ENCODE measurements at places on chromosomes 4 and X.

DNA sequence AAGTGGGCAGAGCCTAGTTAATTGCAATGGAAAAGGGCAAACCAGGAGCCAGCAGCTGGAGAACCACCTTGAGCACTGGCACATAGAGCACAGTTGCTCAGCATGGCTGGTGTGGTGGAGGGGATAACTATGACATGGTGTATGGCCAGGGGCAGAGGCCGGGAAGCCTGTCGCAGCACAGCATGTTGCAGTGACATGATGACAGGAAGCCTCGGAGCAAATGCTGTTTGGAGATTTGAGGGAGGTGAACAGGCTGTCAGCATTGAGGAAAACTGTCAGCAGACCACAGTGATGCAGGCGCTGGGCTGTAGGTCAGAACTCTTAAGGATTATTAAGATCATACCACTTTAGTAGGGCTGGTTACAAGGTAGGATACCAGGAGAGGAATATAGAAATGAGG, 228.7 kb downstream of the CBR4 start:
- no peak for DNase-seq

DNA sequence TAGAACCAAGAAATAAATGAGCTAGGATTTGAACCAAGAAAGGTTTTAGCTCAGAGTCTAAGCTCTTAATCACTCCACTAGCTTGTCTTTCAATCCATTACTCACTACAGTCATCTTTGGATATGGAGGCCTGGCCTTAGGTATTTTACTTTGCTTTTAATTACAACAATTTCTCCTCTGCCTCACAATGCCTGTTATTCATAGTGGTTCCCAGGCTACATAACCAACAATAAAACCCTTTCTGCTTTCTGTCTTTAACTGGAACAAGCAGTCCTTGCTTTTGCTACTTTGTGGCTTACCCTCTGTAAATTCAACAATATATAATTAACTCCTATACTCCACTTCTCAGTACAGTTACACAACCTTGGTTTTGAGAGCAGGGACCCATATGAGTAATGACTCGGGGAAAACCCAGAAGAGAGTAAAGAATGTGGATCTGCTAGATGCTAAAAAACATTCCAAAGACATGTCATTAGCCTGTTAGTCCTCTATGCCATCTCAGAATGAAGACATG, 94.7 kb upstream of the NAP1L5 start:
- no peak for DNase-seq

- no peak for DNase-seq
These were observed 1105.9 kb upstream of the TENM3 start for GRCh38 chr4:181137351-181137750.

DNA sequence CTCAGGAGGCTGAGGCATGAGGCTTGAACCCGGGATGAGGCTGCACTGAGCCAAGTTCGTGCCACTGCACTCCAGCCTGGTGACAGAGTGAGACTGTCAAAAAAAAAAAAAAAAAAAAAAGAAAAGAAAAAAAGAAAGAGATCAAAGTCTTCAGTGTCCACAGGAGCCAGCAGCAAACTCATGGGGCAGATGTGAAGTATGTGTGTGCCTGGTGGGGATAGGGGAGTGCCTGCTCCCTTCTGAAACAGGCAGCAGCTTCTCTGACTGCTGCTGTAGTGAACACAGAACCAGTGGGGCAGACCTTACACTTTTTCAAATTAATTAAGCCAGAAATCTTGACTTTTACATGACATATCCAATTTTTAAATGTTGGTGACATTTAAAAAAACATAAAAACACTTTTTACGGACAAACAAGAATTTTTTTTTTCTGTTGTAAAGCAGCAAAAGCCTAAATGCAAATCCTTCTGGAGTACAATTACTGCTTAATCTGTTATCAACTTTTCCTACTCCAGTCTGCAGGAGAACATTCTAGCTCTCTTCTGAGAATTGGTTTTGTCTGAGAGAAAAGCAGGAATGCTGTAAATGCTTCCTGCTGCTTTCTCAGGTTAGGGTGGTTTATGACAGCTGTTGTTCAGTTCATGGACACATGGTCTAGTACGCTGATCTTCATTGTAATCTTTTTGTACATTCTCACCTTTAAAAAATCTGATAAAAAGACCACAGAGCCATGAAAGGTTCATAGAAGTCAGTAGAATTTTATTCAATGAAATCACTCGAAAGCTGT, 311.1 kb downstream of the CAMK2D start:
- no peak for DNase-seq

- DNase-seq: no peak
These were observed at the start of gene SLC6A14 for GRCh38 chrX:116436358-116436816. SLC6A14 (plus strand) TSS chrX:116436606; CDS start chrX:116436710, 104 bp downstream.

- DNase-seq: no peak
These were observed 214.5 kb upstream of the TACR3 start for GRCh38 chr4:103934178-103934789.

DNA sequence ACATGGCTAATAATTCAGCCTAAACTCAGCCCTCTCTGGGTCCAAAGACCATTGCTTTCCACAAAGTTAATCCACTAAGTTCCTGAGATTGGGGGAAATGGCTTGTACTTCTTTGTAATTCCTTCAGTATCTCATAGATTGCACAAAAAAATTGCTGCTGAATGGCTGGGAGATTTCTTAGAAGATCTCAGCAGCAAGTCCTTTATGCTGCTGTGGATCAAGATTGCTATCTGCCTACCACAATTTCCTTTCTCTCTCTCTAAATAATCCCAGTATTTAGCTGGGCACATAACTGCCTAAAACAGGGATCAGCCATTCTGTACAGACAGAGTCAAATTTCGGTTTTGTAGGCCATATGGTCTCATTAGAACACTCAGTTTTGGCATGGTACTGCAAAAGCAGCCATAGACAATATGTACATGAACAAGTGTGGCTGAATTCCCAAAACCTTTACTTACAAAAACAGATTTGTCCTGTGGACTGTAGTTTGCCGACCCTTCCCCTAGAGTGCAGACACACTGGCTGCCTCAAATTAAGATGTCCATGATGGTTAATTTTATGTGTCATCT, 18.5 kb upstream of the HOPX start:
- DNase-seq: no peak

GRCh38 chr4:144645631-144646522, at the start of gene HHIP:
HHIP (plus strand) TSS chr4:144646156; CDS start chr4:144646676, 520 bp downstream.
- no peak for DNase-seq

GRCh38 chr4:16092682-16093319, 9.0 kb upstream of the PROM1 start:
- no peak for DNase-seq

- no peak for DNase-seq
These were observed 23.3 kb upstream of the GUCY1B1 start for GRCh38 chr4:155735496-155735895.

DNA sequence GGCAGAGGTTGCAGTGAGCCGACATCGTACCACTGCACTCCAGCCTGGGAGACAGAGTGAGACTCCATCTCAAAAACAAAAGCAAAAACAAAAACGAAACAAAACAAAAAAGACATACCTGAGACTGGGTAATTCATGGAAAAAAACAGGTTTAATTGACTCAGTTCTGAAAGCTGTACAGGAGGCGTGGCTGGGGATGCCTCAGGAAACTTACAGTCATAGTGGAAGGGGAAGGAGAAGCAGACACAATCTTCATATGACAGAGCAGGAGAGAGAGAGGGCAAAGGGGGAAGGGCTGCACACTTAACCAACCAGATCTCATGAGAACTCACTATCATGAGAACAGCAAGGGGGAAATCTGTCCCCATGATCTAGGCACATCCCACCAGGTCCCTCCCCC, 229.5 kb downstream of the STK32B start:
- DNase-seq: no peak

DNA sequence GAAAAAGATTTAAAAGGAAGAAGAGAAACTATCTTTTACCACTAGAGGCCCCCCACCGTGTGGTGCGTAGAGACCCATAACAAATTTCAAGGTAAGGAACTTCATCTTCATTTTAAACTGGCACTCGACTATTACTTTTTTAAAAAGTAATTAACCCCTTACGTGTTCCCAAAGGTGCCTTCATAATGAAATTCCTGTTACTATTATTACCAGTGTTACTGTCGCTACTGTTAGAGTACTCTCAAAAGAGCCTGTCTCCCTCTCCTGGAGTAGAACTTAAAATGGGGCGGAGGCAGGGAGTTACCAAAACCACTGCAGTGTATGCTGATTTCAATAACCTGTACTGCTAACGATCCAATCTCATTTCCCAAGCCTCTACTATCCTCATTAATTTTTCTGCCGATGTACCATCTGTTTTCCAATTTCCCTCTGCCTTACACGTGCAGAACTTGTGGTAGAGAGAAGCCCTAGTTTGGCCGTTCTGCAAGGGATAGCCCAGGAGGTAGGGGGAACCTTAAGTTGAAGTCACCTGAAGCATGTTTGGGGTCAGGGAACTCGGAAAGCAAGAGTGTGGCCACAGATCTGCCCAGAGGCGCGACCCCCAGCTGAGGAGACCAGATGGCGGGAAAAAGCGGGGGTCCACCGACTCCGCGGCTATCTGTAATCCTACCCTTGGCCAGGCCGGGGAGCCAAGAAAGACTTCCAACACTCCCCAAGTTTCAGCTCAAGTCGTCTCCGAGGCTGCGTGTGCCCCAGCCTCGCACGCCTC, 720 bp upstream of the STK26 start:
- no peak for DNase-seq

DNA sequence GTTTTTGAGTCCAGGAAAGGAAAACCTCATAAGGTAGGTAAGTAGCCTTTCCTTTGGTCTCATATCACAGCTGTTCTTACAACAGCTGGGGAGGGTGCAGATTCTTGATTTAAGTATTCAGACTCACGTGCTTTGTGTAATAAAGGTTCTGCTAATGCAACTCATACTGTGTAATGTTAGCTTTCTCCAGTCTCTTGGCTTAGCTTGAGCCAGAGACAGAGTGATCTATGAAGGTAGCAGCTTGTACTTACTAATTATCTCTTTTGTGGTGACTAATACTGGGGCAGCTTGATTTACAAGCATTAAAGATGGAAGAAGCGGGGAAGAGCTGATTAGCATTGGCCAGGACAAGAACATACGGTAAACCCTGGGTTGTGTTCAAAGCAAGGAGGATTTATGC, 80.3 kb downstream of the LNX1 start:
- no peak for DNase-seq
